ENCODE measurements at places on chromosomes 1 and 21.

DNA sequence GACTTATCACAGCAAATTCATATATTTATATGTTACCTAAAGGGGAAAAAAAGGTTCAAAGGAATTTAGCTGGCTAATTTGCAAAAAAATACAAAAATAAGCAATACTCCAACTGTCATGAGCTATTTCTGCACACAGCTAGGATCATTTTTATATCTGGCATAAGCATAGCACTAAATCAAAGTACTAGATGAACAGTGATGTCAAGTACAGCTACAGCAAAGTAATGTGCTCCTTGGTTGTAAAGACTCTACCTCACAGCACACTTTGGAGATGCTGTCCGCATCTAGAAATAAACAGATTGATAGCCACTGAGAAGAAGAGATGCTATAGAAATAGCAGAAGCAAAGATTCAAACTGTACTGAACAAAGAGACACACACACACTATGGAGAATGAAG lies 125.4 kb downstream of the TGFBR3 start:
- DNase-seq = no peak

DNA sequence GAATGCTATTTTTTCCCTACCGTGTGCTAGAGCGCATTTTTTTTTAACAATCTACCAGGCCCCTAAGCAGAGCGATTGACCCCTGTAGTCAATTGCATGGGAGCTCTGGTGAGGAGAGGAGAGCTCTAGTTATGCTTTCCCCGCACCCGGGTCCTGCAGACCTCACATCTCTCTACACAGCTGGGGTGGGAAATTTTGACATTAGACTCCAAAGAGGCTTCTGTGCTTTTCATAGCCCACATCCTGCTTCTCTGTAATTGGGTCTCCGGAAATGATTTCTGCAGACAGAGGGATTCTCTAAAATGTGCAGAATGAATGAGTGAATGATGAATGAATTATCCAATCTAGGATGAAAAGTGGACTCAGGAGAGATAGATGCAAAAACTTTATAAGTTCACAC lies 41.5 kb upstream of the DUSP10 start:
- no peak for DNase-seq

- peak; percentile 43 for DNase-seq
Observed at GRCh38 chr21:26389971-26390641, 183.0 kb downstream of the CYYR1 start.

DNA sequence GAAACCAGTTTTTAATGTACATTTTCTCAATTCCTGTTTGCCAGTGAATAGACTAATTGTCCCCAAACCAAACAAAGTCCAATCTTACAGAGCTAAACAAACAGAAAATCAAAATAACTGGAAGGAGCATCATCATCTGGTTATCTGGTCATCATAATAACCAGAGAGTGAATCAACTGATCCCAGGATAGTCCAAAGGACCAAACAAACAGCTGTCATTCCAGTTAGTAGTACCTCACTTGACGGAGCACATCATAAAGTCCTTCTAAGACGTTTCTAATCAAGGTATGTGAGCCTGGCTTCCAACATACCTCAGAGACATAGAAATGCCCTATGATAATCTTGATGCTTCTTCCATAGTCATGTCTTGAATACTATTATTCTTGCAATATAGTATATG lies 240.5 kb downstream of the LTN1 start:
- DNase-seq = no peak

DNA sequence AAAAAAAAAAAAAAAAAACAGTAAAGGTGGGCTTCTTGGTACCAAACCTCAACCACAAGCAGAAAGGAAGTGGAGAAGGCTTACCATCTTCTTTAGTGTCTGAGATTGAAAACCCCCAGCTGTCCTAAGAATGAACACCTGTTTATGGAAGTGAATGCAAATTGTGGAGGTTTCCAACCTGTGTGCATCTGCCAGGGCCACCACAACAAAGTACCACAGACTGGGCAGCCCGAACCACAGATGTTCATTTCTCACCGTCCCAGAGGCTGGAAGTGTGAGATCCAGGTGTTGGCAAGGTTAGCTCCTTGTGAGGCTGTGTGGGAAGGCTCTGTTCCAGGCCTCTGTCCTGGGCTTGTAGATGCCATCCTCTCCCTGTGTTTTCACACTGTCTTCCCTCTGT lies 348.7 kb downstream of the SETD4 start:
- DNase-seq = no peak

- no peak for DNase-seq
Observed at GRCh38 chr1:112054510-112054909, 65.0 kb upstream of the KCND3 start.

GRCh38 chr21:33492571-33492970 lies 1.1 kb upstream of the DNAJC28 start:
- no peak for DNase-seq

DNA sequence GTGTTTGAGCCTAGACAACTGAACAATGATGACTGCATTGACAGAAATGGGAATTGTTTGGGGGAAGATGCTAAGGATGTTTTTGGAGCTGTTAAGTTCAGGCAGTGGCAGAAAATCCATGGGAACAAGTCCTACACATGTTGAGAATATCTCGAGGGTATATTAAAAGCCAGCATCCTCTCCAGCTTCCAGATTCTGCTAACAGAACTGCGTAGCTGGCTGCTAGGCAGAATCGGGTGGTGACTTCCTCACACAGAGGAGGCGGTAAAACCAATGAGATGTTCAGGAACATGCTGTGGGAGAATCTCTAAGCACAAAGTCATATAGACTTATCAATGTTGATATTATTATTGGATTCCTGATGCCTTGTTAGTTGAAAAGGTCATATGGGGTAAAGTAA lies 14.8 kb downstream of the FAM163A start:
- DNase-seq = no peak

DNA sequence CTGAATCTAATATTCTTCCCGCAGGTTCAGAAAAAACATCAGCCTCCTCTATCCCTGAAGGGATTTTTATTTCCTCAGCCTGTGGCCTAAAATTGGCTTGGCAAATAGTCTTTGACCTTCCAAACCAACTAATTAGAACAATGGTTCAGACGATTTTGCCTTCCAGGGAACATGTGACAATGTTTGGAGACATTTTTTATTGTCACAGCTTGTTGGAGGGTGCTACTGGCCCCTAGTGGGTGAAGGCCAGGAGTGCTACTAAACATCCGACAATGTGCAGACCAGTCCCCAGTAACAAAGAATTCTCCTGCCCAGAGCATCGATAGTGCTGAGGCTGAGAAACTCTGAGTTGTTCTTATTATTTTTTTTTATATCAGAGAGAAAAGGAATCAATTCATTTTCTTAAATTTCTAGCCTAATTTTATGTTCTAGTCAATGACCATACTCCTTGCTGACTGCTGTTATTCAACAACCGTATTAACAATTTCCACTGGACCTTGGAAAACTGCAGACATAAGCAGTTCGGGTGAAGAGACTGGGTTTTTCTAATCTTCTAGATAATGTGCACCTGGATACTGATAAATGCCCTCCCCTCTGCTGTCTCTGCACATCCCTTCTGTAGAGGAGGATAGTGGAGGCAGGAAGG lies 280.7 kb downstream of the LMX1A start:
- DNase-seq = peak; percentile 63

Measured in AG20443 (cell line).